ENCODE measurements at places on chromosomes 7 and 10.

DNA sequence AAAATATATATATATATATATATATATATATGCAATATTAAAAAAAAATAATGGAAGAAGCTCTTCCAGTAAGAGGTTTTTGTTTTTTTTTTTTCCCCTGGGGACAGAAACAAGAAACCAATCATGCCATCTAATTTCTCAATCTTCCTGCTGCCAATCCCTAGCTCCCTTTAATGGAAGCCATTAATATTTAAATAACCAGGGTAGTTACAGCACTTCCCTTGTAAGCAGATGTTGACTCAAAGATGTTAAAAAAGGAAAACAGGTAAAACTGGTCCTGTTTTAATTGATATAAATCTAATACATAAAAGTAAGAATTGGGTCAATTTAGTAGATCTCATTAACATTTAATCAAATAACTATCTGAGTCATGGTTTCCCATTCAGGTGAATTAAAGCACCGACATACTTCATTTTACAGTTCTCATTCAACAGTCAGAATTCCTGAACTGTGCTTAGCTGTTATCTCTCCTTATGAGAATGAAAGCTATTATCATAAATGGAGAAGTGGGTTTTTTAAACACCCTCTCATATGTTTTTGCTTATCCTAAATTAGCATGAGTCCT lies 22.6 kb downstream of the CPVL start:
- DNase-seq, result no peak

- no peak for DNase-seq
Observed at GRCh38 chr10:131797626-131798025, 103.2 kb upstream of the PPP2R2D start.

DNA sequence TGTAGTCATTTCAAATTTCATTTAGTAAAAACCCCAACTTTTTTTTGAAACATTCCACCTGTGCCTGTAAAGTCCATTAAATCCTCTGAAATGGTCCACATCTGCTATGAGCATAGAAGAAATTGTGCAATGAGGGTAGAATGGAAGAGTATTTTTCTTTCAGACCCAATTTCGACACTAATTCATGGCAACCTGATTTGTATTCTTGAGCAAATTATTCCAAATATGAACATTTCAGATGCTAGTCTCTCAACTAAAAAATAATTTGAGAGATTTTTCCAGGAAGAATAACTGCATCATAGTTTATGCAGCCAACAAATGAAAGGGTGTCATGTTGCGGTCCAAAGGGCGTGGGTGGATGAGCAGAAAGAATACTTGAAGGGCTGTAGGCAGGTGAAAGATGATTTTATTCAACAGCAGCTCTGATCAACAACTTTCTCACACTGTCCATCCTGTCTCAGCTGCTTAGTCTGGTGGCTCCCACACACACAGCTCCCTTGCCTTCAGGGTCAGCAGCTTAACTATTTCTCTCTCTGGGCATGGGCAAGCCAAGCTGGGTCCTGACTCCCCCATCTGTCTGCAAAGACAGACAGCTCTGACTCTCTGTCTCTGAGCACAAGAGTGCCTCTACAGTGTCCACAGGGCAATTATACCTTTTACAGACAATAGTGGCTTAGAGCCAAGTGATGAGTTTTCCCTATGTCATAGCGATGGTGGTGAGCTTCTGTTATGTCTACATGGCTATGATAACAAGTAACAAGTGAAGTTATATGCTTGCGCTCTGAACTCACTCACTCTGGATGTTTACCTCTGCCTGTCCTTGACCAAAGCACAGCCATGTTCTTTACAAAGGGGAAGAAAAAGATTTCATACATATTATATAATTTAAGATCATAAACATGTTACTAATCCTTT lies 11.5 kb downstream of the STEAP2 start:
- no peak for DNase-seq

- no peak for DNase-seq
Observed at GRCh38 chr10:105585171-105585570, 944.1 kb downstream of the SORCS3 start.

DNA sequence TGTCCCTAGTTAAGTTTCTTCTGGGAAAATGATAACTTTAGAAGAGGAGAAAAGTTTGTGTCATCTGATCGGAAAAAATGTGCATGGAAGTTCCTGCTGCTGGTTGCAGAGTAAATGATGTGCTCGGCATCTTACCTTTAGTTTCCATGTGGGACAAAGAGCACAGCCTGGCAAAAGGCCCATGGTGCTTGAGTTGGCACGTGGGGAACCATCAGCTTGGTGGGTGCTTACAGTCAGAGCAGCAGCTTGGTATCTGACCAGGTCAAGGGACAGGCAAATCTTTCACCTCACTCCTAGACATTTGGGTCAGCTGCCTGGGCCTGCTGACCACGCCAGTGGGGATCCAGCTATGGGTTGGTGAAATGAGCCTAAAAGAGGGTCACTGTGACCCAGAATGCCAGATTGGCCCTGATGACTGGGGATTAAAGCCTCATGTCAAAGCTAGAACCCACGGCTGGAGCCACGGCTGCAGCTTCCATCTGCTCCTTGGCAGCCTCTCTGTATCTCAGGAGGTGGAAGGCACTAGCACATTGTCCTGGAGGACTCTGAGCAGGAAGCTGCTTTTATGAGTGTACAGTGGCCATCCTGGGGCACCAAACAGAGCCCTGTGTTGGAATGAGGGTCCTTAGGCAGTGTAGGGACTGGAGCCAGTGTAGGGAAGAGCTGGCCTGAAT lies 24.7 kb downstream of the VWC2 start:
- DNase-seq, result no peak

GRCh38 chr10:59007307-59008025 lies 169.0 kb upstream of the PHYHIPL start:
- no peak for DNase-seq

- no peak for DNase-seq
Observed at GRCh38 chr10:114408968-114409444, 4.7 kb upstream of the AFAP1L2 start.

DNA sequence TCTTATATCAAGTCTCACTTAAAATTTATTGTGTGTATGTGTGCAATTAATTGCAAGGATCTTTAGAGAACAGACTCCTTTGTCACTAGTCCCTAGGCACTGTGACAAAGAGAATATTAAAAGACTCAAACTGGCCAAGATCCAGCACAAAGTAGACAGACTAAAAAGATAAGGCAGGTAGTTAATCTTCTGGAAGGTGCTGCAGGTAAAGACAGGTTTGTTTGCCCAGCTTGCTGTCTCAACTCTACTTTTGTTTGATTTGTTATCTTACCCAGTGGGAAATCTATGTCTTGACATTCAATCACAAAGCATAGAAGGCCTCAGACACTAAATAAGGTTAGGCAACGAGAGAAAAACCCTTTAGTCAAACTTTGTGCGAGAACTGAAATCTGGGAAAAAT lies 807.9 kb upstream of the LRRN3 start:
- no peak for DNase-seq

- no peak for DNase-seq
Observed at GRCh38 chr10:71040343-71040742, 152.0 kb upstream of the PCBD1 start.

GRCh38 chr10:6542999-6543430 lies 37.1 kb downstream of the PRKCQ start:
- DNase-seq, result peak; percentile 66

DNA sequence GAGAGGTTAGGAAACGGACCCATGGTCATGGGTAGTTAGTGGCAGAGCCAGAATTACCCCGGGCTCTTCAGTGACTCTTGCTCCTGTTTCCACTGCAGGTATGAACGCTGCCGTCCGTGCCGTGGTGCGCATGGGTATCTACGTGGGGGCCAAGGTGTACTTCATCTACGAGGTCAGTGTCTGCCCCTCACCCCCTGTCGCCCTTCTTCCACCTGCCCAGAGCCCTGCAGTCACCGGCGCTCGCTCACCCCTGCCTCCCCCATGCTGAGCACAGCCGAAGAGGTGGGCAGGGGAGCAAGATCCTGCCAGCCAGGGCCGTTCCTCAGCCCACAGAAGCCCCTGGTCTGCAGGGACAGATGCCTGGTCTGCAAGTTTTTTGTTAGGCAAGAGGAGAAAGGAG lies 14.9 kb downstream of the PFKP start:
- no peak for DNase-seq

- DNase-seq, result no peak
Observed at GRCh38 chr7:14688208-14688607, 214.3 kb downstream of the DGKB start.

DNA sequence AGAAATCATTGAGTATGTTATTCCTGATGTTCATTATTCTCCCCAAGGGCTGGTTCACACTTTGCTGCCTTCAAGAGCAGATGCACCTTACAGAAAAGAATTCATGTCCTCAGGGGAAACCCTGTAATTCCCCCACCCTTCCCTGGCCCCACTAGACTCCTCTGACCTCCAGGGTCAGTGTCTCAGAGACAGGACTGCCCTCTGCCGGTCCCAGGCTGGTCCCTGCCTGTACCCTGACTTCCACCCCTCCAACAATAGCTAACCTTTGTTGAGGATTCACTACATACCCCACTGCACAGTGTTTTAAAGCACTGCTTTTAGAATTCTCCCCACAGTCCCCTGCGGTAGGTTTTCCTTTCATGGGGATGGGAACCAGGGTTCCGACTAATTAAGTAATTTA lies 4.4 kb upstream of the SEPHS1 start:
- no peak for DNase-seq

- no peak for DNase-seq
Observed at GRCh38 chr7:108156897-108157605, 26.9 kb upstream of the LAMB4 start.

- no peak for DNase-seq
Observed at GRCh38 chr10:103734731-103735130, 120.6 kb downstream of the SH3PXD2A start.

GRCh38 chr7:15674586-15674985 lies 11.9 kb downstream of the MEOX2 start:
- no peak for DNase-seq

- DNase-seq, result no peak
Observed at GRCh38 chr10:58511765-58512490, 744 bp upstream of the BICC1 start.

Data from activated CD4-positive, alpha-beta memory T cell treated with anti-CD3 and anti-CD28 coated beads, Interleukin-2, amount 10 ng/mL, durations not matched to agents 7 days and 5 days (primary cell).